Activated naive CD8-positive, alpha-beta T cell treated with anti-CD3 and anti-CD28 coated beads, Interleukin-2, amount 50 U/mL, for 24 hours (primary cell): ENCODE measurements at places on chromosomes 13 and 19.
A peak's percentile ranks its signal among the peaks of the same experiment; 100 is the strongest.

DNA sequence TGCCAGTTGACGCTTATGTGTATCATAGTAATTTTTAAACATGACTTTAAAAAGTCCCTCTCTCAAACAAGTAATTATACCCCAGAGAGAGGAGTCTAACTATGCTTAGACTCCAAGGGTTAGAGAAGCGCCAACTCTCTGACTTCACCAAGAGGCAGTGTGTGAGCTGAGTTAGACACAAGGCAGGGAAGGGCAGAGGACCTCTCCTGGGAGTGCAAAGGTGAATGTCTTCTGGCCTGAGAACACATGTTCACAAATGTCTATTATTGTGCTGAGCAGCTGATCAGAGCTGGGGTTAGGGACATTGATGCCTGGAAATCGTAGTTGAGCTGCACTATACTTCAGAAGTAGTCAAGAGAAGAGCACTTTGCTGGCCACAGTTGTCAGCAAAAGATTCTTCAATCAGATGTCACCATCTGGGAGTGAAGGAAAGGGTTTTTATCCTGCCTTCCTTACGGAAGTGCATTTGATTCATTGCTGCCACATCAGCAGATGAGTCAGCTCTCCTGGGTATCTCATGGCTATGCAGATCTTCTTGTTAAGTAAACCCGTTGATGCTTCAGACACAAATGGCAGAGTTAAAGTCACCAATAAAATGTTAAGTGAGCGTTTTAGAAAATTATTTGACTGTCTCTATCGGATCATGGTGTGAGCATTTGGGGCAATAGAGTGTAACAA, 283.2 kb upstream of the ARGLU1 start:
- no peaks in the 10 kb centered on the region for H3K36me3 ChIP-seq
- no peaks in the 10 kb centered on the region for H3K27me3 ChIP-seq
- DNase-seq = no peak

DNA sequence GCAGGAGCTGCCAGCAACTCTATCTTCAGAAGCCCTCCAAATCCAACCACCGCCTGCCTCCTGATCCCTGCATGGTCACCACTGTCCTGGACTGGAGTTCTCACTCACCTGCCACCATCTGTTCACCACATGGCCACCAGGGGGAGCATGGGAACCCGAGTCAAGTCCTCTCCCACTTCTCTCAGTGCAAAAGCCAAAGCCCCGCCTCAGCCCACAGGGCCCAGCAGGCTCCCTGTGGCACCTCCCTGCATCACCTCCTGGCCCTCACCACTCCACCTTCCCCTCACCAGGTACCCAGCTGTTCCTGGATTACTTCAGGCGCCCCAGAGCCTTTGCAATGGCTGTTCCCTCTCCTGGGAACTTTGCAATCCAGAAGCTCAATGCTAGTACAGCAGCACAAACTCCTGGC, 5.3 kb downstream of the DHPS start:
- no peak overlapping the region for H3K27ac ChIP-seq
- H3K36me3 ChIP-seq = peaks cover 30% of the 10 kb centered on the region
- H3K4me1 ChIP-seq = peaks cover 25% of the 10 kb centered on the region
- peak; percentile 95 for DNase-seq
- H3K27me3 ChIP-seq = no peaks in the 10 kb centered on the region

DNA sequence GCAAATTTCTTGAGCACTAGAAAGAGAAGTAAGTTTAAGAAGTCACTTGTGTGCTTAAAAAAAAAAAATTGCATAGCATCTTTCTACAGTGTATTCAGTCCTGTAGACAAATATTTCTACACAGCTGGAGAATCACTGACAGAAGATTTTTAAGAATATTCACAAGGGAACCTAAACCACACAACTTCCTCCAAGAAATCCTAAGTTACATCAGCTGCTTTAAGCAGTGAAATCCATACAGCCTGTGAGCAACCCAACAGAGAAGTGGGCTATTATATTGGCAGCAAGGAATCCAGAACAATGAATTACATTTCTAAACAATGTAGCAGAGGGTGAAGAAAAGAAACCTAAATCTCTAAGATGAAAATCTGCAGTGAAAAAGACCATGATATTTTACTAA, 1.5 kb downstream of the DOCK9 start:
- peaks cover 62% of the 10 kb centered on the region for H3K4me1 ChIP-seq
- no peaks in the 10 kb centered on the region for H3K36me3 ChIP-seq

DNA sequence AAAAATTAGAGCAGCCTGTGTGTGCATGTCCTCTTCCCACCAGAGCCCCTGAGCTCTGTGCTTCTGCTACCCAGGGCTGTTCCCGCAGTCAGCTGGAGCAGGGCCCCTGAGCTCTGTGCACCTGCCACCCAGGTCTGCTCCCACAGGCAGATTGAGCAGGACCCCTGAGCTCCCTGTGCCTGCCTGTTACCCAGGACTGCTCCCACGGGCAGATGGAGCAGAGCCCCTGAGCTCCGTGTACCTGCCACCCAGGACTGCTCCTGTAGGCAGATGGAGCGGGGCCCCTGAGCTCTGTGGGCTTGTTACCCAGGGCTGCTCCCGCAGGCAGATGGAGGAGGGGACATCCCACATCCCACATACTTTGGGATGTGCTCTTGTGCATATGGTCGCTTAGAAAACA, 186.8 kb upstream of the SOX1 start:
- no peak for DNase-seq
- no peaks in the 10 kb centered on the region for H3K4me1 ChIP-seq
- no peaks in the 10 kb centered on the region for H3K36me3 ChIP-seq
- peaks cover 2% of the 10 kb centered on the region for H3K27me3 ChIP-seq
- H3K27ac ChIP-seq = no peak overlapping the region
- H3K4me3 ChIP-seq = no peak overlapping the region

DNA sequence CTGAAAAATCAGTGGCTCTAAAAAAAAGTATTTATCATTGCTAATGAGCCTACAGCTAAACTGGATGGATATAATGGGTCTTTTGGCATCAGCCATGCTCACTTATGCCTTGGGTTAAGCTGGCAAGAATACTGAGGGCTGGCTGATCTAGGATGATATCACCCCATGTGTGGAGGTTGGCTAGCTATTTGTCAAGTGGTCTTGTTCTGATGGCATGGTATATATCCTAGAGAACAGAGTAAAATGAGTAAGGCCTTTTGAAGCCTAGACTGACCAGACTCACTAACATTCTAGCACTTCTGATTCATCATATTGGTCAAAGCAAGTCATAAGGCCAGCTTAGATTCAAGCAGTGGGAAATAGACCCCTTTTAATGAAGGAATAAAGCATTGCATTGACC, 383.0 kb downstream of the SLITRK1 start:
- H3K4me1 ChIP-seq = no peaks in the 10 kb centered on the region
- no peak for DNase-seq
- no peak overlapping the region for H3K4me3 ChIP-seq
- no peak overlapping the region for H3K27ac ChIP-seq
- no peaks in the 10 kb centered on the region for H3K27me3 ChIP-seq
- no peaks in the 10 kb centered on the region for H3K36me3 ChIP-seq

DNA sequence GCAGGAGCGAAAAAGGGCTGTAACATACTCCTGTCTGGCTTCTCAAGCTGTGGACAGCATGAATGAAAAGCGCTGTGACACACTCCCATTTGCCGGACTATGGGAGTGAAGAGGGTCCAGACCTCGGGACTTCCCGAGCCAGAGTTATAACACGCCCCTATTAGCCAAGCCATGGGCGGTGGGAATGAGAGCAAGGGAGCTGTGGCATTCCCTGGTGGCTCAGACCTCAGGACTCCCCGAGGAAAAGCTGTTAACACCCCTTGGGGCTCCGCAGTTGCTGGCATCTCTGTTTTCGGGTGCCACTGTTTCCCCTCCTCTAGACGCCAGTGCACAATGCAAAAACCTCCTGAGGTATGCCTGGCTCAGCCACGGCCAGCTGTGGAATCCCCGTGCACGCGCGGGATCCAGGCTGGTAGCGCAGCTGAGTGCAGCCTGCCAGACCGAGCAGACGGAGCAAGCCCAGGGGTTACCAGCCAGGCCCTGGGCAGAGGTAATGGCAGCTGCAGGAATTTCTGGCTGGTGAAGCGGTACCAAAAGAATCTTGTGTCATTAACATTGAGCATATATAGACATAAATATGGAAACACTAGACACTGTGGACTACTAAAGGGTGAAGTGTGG, 1534.6 kb upstream of the PRR20A start:
- H3K27ac ChIP-seq = no peak overlapping the region
- no peaks in the 10 kb centered on the region for H3K4me1 ChIP-seq
- no peak overlapping the region for H3K4me3 ChIP-seq
- DNase-seq = no peak

- peaks cover 10% of the 10 kb centered on the region for H3K36me3 ChIP-seq
These were observed 29.0 kb upstream of the DCUN1D2 start for GRCh38 chr13:113519556-113519955.

GRCh38 chr19:4456476-4456842, 1.1 kb downstream of the UBXN6 start:
- H3K4me3 ChIP-seq = peak overlapping the region; percentile 88
- peaks cover 16% of the 10 kb centered on the region for H3K4me1 ChIP-seq
- no peak for DNase-seq
- peak overlapping the region; percentile 87 for H3K27ac ChIP-seq
- peaks cover 2% of the 10 kb centered on the region for H3K27me3 ChIP-seq

DNA sequence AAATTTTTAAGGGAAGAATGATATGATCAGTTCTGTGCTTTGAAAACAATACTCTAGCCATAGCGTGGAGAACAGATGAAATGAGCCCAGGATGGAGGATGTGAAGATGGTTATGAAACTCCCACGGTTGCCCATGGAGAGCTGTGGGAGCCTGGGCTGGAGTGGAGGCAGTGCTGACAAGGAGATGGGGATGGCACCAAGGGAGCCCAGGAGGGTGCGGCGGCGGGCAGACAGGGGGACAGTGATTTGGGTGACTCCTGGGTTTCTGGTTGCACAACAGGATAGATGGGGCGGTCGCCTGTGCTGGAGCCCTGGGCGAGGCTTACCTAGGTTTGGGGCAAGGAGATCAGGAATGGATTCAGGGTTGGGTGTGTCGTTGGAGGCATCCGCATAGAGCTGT, 15.9 kb downstream of the ARHGEF7 start:
- H3K27ac ChIP-seq = no peak overlapping the region
- no peaks in the 10 kb centered on the region for H3K4me1 ChIP-seq
- no peak for DNase-seq
- H3K4me3 ChIP-seq = no peak overlapping the region

- no peak overlapping the region for H3K4me3 ChIP-seq
- H3K27me3 ChIP-seq = no peaks in the 10 kb centered on the region
- no peaks in the 10 kb centered on the region for H3K36me3 ChIP-seq
- DNase-seq = no peak
- H3K4me1 ChIP-seq = no peaks in the 10 kb centered on the region
These were observed 1173.3 kb downstream of the PCDH17 start for GRCh38 chr13:58804832-58805231.

DNA sequence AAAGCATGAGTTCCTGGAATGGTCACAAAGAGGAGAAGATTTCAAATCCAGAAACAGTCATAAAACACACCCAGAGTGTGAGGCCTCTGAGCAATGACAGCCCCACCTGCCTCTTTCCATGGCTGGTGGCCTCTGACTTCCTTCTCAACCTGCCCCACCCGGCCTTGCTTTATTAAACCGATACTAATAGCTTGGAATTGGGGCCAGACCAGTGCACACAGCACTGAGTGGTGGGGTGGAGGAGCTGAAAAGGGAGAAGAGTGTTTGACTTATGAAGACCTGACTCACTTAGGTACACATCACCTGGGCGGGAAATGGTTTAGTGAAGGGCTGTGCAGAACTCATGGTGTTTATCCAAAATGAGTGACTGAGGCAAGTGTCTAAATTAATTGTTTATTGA, 20.7 kb upstream of the CEACAM6 start:
- no peaks in the 10 kb centered on the region for H3K36me3 ChIP-seq
- peaks cover 64% of the 10 kb centered on the region for H3K27me3 ChIP-seq
- DNase-seq = no peak
- H3K27ac ChIP-seq = no peak overlapping the region
- no peak overlapping the region for H3K4me3 ChIP-seq
